ENCODE measurements at places on chromosomes 3 and 15. TPM values are rescaled to one million over a fixed set of nuclear protein-coding genes. Genes with fewer than 3 reads are reported as not detected.

DNA sequence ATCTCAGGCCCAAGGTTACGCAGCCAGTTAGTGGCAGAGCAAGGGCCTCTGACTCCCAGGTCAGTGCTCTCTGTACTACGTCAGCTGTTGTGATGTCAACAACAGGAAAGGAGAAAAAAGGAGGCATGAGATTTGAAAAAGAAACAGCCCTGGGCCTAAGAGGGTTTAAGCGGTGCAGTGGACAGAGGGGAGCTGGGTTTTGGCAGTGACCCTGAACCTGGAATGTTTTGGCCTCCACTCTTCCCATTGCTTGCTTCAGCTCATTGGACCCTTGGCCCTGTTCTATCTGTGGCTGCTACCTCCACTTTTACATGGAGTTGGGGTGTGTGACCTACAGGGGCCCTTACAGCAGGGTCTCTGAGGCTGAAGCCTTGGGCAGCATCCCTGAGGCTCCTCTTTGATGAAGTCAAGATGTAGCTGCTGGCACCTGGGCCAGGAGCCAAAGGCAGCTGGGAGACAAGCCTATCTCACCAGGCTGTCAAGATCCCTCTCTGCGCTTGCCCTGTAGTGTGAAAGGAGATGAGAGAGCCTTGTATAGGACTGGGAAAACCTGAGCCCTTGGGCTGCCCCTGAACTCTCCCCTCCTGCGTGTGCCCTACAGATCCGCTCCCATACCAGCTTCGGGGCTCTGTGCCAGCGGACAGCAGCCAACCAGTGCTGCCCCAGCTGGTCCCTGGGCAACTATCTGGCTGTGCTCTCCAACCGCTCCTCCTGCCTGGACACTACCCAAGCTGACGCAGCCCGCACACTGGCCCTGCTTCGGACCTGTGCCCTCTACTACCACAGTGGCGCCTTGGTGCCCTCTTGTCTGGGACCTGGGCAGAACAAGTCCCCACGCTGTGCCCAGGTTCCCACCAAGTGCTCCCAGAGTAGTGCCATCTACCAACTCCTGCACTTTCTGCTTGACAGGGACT is 8.7 kb downstream of the DISP2 start:
- DNase-seq, result peak; percentile 92

GOLGA6L22 gene
- not detected for total RNA-seq

GRCh38 chr15:42457445-42458442 is 33.2 kb downstream of the ZNF106 start:
- peak; percentile 54 for DNase-seq

KIF15 gene
- 0.62 TPM for total RNA-seq

DNA sequence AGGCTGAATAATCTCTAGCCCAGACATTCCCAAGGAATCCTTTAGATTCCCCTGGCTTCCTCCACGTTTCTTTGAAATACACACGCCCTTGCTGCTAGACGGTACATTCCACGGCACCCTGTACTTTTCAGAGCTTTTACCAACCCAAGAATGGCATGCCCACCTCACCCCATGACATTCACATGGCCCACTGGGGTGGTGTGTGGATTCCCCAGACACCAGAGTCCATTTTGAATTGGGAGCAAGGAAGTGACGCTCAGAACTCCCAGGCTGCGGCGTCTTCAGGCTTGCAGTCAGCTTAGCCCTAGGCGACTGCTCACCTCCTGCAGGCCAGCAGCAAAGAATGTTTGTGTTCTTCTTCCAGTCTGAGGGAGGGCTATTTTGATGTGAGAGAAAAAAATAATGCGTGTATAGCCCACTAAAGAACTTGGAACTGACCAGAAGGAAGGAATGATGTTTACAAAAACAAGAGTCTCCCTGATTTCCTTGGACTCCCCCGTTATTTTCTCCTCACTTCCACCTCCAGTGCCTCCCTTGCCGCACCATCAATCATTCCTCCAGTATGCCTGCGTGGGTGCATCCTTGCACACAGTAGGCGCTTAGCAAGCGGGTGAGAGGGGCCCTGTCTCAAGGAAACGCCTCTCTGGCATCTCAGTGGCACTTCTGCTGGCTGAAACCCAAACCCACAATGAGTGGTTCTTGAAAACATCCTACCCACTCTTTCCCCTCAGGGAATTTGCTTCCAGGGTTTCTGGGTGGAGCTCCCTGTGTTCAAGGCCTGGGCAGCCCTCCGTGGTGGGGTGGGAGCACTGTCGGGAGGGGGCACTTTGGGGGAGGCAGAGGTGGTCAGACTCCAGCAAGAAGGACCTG is 59.9 kb downstream of the SMAD6 start:
- no peak for DNase-seq

ANKRD34C gene
- 0.12 TPM for total RNA-seq

Data from pancreas (tissue), 10 donors.